ENCODE measurements at places on chromosomes 4 and X.
A peak's percentile ranks its signal among the peaks of the same experiment; 100 is the strongest.

DNA sequence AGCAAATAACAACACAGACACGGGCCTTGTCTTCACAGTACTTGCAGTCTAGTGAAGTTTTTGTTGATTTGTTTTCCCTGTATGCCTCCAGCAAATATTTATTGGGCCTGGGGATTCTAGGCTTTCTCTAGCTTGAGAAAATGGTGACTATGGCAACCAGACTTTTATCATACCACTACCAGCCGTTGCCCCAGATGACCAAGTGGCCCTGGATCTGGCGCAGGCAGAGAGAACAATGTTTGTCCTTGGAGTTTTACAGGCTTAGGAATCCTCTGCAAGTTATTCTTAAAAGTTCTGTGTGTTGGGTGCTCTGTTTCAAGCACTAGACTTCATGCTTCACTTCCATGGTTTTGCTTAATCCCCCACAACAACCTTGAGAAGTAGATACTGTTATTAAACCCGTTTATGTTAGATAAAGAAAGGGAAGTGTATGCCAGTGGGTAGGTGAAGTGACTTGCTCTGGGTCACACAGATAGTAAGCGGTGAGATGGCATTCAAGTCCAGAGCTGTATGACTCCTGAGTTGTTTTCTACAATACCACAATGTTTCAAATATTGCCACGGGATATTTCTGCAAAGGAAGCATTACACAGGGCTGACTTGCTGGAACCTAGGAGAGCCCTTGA, 94.6 kb downstream of the AKAP4 start:
- no peak for DNase-seq
- no peaks in the 10 kb centered on the region for H3K27me3 ChIP-seq
- H3K4me3 ChIP-seq = no peak overlapping the region

DNA sequence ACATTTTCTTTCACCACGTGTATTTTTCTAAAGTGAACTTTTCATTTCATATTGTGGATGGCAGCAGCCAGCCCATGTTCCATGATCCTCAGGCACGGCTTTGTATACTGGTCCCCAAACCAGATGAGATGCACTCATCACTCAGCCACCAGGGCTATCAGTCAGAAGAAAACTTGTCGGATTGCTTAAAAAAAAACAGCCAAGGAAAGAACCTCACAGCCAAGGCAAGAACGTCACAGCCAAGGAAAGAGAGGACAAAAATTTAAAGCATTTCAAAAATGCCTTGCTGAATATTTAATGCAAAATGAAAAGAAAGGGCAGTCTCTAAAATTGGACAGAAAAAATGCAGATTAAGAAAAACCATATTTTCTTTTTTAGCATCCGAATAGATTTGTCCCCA, 333.3 kb downstream of the PDGFC start:
- H3K36me3 ChIP-seq = no peaks in the 10 kb centered on the region
- H3K4me3 ChIP-seq = no peak overlapping the region
- H3K27me3 ChIP-seq = no peaks in the 10 kb centered on the region
- no peak for DNase-seq
- H3K27ac ChIP-seq = no peak overlapping the region
- no peaks in the 10 kb centered on the region for H3K4me1 ChIP-seq

GRCh38 chrX:153673428-153674218, at the start of gene PNCK:
Gene PNCK, minus strand, starts transcription at chrX:153673813. Its CDS starts 737 bp downstream, at chrX:153673076.
- no peak for DNase-seq
- no peaks in the 10 kb centered on the region for H3K4me1 ChIP-seq
- peaks cover 22% of the 10 kb centered on the region for H3K27me3 ChIP-seq
- H3K27ac ChIP-seq = no peak within 1 kb of the TSS
- H3K4me3 ChIP-seq = no peak within 1 kb of the TSS

GRCh38 chr4:160110891-160111290, 1008.0 kb downstream of the RAPGEF2 start:
- H3K36me3 ChIP-seq = no peaks in the 10 kb centered on the region
- H3K27me3 ChIP-seq = no peaks in the 10 kb centered on the region
- H3K4me3 ChIP-seq = no peak overlapping the region
- H3K4me1 ChIP-seq = no peaks in the 10 kb centered on the region
- DNase-seq = no peak

- H3K27ac ChIP-seq = no peak overlapping the region
- H3K27me3 ChIP-seq = no peaks in the 10 kb centered on the region
- no peaks in the 10 kb centered on the region for H3K36me3 ChIP-seq
- DNase-seq = no peak
These were observed 470.6 kb upstream of the GALNTL6 start for GRCh38 chr4:171342646-171343045.

DNA sequence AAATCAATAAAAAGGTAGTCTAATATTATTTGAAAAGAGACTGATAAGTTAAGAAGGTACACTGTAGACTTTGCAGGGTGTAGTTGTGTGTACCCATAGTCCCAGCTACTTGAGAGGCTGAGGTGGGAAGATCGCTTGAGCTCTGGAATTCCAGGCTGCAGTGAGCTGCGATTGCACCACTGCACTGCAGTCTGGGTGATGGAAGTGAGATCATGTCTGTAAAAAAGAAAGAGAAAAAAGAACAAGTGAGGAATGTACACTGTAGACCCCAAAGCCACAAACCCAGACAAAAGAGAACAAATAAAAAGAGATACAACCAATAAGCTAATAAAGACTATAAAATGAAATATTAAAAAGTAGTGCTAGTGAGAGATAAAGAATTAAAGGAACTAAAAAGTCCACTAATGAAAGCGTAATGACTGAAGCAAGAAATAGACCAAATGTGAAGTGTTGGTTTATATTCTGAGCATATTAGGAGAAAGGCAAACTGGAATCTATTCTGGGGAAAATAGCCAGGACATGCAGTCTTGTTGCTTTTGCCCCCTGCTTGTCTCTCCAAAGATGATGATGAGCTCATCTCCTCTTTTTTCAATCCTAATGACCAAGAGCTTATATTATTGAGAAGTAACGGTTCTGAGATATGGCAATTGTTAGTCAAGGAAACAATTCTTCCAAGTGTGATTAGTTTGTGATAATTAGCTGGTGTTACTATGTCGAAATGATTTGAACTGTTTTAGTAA, 19.1 kb downstream of the GSX2 start:
- no peaks in the 10 kb centered on the region for H3K4me1 ChIP-seq
- H3K27me3 ChIP-seq = peaks cover 4% of the 10 kb centered on the region
- no peak overlapping the region for H3K4me3 ChIP-seq
- H3K27ac ChIP-seq = no peak overlapping the region

- no peak overlapping the region for H3K27ac ChIP-seq
- no peaks in the 10 kb centered on the region for H3K27me3 ChIP-seq
- H3K4me1 ChIP-seq = no peaks in the 10 kb centered on the region
- H3K4me3 ChIP-seq = no peak overlapping the region
These were observed 139.8 kb downstream of the NR3C2 start for GRCh38 chr4:148302416-148302815.

GRCh38 chr4:1718095-1718850, 2.9 kb downstream of the TMEM129 start:
- H3K27me3 ChIP-seq = no peaks in the 10 kb centered on the region
- DNase-seq = no peak
- peak overlapping the region; percentile 57 for H3K27ac ChIP-seq
- peaks cover 30% of the 10 kb centered on the region for H3K4me1 ChIP-seq
- H3K4me3 ChIP-seq = peak overlapping the region; percentile 61

Data from T-helper 2 cell treated with Interferon-gamma antibody and Interleukin-4, amounts not matched to agents 5 μg/mL and 100 μg/mL, for 36 hours (primary cell).